ENCODE measurements at places on chromosomes 5 and 9.

DNA sequence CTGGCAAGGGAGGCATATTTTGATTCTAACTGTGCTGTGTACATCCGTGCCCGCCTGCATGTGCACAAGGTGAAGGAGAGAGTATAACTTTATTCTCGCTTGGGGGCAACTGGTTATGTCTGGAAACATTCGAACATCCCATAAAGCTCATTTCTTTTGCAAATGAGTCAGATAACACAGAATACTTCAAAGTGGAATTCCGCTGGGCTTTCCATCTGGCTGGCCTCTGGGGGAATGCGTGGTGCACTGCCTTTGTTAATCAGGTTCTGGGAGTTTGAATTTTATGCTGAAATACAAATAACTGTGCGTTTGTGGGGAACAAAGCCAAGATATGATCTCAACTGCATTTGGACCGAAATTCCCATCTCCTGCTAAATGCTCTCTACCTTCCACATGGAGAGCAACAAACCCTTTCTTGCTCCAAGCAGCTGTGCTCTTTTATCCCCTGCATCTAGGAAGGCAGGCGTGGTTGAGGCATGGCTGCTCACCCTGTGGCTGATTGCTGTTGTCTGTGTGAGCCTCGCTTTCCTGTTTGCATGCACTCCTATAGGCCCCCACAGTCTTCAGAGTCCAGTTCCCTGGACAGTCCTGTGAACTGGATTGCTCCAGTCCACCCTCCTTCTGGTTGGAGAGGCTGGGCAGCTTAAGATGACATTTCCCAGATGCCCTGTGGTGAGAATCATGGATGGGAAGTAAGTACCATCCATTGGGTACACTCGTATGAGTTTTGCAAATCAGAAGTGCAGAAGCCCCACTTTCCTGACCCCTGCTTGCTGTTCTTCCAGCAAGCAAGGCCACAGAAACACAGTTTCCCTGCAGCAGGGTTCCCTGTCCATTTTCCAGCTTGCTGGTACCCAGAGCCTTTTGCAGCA, 82.9 kb upstream of the ALDH1B1 start:
- DNase-seq: no peak

- no peak for DNase-seq
Measured at GRCh38 chr5:22329683-22330082, 523.5 kb downstream of the CDH12 start.

GRCh38 chr5:172303572-172304335, 20.2 kb upstream of the UBTD2 start:
- no peak for DNase-seq

DNA sequence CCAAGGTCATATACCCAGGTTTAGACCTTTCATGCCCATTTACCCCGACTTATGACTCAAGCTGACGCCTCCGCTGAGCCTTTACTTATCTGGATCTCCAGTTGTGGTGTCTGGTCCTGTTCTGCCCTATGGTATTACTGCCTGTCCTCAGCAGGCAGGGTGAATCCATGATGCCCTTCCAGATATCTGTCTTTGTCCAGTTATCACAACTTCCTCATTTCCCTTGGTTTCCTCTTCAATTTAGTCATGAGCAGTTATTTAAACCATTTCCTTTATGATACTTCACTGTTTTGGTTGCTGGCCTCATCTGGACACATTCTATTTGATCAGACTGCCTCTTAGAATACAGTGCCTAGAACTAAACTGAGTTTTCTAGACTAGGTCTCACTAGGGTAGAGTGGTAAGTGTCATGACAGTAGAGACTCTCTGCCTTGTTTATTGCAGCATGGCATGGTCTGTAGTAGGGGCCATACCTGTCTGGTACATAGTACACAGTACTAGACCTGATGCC, 93.3 kb downstream of the MELK start:
- DNase-seq: peak; percentile 82

GRCh38 chr5:173534031-173534430, 82.4 kb downstream of the BOD1 start:
- DNase-seq: no peak

- no peak for DNase-seq
Measured at GRCh38 chr9:69955536-69956355, 87.9 kb upstream of the MAMDC2 start.

- no peak for DNase-seq
Measured at GRCh38 chr5:174516741-174517140, 207.6 kb upstream of the MSX2 start.

DNA sequence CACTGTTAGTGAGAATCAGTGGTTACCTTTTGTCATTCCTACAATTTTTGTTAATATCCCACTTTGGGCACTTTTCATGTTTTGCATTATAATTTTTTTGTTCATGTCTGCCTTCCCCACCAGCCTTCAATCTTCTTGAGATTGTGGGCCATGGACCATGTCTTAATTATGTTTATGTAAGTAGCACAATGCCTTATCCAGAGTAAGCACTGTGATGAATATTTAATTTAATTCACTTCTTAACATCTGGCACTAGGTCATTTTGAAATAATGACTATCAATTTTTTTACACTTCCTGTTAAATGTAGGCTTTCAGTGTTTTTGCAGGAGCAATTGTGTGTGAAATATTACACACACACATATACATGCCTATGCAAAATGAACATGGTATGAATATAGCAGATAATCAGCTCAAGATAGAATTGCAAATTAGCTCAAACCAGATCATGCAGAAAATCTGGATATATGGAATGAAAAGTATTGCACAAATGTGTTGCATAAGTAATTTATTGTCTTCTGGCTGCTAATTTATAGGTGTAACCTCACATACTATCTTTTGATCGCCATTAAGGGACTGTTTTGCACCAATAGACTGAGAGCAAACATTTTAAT, 5.3 kb upstream of the SHOC1 start:
- no peak for DNase-seq

DNA sequence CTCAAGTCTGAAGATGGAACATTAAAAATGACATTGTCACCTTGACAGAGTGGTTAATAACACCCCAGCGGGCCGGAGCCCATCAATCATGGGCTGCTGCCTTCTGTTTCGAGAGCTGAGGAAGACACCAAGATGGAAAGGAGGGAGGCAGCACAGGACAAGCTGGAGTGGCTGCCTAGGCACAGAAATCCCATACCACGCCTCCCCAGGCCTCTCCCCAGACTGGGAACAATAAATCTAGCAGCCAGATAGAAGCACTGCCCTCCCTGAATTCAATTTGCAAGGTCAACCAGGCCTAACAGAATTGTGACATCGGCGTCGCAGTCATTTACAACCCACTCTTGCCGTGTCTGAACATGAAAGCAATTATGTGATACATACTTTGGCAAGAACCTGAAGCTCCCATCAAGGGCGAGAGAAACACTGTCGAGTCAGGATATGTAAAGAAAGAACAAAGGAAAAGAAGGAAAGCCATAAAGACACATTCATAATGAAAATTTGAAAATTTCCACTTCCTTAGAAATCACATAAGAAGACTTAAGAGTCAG, 35.4 kb upstream of the ZNF354A start:
- DNase-seq: no peak

DNA sequence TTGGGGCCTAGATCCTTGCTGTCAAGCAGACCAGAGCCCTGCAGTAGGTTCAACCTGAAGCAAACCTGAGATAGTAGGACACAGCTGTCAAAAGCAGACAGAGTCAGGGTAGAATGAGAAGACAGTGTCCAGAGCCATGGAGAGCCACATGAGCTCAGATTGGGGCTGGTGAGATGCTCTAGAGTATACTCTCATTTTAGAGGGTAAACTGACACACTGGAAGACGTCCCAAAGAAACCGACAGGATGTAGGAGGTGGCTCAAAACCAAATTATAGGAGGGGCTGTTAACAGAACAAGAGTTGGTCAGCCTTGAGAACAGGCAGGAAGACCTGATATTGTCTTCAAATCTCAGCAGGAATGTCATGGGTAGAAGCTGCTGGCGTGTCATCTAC, 11.5 kb downstream of the CCDC69 start:
- no peak for DNase-seq

DNA sequence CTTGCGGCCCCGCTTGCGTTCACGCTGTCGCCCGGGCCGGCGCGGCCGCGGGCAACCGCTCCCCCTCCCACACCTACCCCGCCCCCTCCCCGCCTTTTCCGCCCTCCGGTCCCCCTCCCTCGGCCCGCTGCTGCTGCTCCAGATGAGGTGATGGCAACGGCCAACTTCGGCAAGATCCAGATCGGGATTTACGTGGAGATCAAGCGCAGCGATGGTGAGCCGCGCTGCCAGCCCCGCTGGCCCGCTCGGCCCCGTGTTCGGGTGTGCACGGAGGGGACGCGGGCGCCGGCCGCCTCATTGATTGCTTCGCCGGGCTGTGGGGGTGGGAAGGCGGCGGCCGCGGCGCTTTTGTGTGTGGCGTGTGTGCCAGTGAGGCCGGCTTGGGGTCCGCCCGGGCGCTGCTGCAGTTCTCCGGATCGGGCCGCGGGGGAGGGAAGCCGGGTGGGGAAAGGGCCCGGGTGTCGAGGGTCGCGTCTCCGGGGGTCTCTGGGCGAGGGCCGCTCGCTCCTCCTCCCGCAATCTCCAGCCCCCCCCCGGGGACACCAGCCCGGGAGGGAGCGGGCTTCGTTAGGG, 403 bp downstream of the KIF2A start:
- peak; percentile 11 for DNase-seq

- DNase-seq: peak; percentile 37
Measured at GRCh38 chr5:95631991-95632675, 12.2 kb downstream of the GPR150 start.

GRCh38 chr9:84300271-84300670, 40.3 kb downstream of the SLC28A3 start:
- DNase-seq: no peak

DNA sequence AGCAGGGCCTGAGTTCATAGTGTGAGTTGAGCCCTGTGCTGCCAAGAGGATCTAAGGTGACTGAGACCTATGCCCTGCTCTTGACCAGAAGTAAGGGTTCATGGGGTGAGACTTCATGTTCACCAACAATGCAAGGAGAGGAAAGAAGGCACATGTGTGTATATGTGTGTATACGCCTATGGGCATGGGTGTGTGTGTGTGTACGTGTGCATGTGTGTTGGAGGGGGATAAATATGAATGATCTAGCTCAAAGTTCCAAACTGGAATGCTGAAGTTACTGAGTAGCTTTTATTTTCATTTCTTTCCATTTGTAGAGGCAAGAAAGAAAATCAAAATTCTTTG, 25.6 kb upstream of the HAND1 start:
- DNase-seq: no peak

- DNase-seq: no peak
Measured at GRCh38 chr5:145941096-145941447, 4.7 kb downstream of the SH3RF2 start.

DNA sequence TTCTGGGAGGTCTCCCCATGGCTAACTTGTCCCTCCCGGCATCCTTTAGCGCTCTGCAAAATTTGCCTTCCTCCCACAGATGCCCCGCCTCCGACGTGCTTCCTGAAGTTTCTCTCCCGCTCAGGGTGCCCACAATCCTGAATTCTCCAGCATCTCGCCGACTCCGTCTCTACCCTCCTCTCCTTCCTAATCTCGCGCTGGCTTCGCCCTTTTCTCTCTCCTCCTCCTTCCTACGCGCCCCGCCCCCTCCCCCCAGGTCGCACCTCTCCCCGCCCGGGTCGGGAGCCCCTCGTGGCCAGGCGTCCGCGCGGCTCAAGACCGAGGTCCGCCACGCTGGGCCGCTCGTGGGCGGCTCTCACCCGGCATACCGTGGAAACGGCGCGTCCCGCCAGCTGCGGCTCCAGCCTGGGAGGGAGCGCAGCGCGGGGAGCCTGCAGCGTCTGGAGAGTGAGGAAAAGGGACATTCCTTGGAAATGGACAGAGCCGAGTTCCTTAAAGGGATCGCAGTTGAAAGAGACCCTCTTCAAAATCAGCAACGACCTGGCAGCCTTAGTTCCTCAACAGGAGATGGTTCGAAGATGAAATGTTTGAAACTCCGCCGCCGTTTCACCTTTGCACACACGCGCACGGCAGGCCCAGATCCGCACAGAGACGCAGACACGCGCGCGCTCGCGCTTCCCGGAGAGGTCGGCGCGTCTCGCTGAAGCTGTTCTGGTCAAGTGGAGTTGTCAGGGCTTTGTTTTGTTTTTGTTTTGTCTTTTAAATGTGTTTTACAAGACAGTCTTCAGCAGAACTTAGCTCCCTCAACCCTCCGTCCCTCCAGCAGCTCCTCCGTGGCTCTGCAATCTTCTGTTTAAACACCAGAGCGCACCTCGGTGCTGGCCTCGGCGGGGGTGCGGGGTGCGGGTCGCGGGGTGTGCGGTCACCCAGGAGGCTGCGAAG, 5.0 kb upstream of the IRX2 start:
- DNase-seq: no peak

DNA sequence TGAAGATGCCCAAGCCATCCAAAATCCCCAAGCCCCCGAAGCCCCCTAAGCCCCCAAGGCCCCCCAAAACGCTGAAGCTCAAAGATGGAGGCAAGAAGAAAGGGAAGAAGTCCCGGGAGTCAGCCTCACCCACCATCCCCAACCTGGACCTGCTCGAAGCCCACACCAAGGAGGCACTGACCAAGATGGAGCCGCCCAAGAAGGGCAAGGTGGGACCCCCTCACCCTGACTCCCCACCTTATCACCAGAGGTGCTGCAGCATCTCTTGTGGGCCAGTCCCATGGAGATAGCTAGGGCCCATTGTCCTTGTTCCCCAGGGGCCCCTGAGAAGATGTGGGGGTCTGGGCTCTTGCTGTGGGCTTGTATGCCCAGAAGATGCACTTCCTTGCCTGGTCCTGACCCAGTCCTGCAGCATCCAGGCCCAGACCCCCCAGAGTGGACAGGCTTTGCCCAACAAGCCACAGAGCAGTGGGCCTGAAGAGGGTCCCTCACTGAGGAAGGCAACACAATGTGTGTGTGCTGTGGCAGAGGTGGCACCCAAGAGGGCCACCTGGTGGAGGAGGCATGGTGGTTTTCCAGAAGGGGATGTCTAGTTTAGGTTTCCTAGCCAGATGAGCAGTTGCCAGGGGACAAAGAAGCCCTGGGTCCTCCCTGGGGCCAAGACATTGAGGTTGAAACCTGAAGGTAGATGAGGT, 84.1 kb downstream of the PHF2 start:
- no peak for DNase-seq

- DNase-seq: no peak
Measured at GRCh38 chr5:143713047-143714003, 98.6 kb upstream of the HMHB1 start.

GRCh38 chr5:126752081-126752785, 24.7 kb upstream of the LMNB1 start:
- DNase-seq: no peak

DNA sequence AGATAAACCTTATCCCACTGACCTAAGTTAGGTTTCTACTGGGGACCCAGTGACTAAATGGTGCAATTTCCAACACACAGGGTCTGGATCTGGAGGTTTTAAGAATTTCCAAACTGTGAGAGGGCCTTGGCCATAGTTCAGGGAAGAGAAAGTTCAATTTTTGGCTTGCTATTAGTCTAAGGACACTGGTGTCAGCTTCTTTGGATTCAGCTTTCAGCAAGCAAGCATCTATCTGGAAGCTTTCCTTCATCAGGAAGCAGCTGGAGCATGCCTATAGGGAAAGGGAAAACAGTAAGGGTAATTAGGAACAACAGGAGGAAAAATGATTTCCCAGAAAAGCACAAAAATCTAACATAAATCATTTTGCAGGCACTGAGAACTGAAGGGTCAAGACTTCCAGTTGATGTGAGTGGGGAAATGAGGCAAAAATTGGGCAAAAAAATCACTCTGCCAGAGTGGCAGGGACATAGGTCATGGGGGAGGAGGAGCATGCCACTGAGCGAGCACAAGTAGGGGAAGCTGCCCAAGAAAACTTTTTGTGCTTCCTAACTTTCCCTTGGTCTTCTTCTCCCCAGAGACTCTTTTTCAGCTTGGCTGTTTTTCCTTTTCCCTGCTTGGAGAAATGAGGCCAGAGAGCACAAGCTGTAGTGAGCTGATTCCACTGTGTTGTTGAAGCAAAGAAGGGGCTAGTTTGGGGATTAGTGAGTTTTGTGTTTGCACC, 299.6 kb downstream of the FGF10 start:
- DNase-seq: no peak

All from pulmonary artery endothelial cell (primary cell).